ENCODE measurements at places on chromosomes 13 and 19.

GRCh38 chr19:6433663-6434062 is at the start of gene SLC25A41:
Gene SLC25A41, minus strand, starts transcription at chr19:6433763. Its CDS starts 70 bp downstream, at chr19:6433693.
- no peak for DNase-seq

GRCh38 chr19:57599377-57599760 is 316 bp upstream of the ZNF530 start:
- no peak for DNase-seq

GRCh38 chr19:9306443-9306842 is 3.2 kb downstream of the ZNF699 start:
- DNase-seq: no peak

DNA sequence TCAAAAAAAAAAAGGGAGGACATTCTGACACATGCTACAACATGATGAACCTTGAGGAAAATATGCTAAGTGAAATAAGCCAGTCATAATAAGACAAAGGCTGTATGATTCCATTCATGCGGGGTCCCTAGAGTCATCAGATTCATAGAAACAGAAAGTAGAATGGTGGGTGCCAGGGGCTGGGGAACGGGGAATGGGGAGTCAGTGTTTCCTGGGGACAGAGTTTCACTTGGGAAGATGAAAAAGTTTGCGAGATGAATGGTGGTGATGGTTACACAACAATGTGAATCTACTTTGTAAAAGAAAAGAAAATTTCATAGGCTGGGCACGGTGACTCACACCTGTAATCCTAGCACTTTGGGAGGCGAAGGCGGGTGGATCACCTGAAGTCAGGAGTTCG is 6.1 kb upstream of the CLEC4G start:
- DNase-seq: no peak

- no peak for DNase-seq
These were observed 447.1 kb downstream of the KLF12 start for GRCh38 chr13:73687087-73687486.

DNA sequence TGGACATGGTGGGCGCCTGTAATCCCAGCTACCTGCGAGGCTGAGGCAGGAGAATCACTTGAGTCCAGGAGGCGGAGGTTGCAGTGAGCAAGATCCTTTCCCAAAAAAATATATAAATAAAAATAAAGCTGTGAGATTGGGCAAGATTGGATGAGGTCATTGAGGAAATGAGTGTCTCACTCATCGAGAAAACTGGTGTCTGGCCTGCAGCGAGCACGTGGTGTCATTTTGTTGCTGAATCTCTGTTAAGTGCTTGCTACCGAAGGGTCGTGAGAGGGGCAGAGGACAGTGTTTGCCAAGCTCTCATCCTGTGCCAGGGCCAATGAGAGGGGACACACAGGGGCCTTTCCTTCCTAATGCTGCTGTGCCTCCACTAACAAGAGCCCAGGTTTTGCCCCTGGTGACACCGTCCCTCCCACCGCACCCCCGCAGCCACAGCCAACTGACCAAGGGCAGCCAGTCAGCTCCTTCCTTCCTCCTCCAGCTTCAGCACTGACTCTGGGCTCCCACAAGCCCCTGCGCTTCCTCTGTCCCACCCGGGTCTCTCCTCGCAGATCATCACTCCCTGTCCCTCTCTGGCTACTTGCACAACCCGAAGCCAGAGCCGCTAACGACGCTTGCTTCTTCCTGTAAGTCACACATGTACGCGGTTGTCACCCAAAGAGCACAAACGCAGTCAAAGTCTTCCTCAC is 3.2 kb downstream of the POLD1 start:
- no peak for DNase-seq

Measured in NCI-H187 treated with DMSO at 0.1 percent for 48 hours (cell line).